ENCODE measurements at places on chromosomes 6 and 20.
A peak's percentile ranks its signal among the peaks of the same experiment; 100 is the strongest.

DNA sequence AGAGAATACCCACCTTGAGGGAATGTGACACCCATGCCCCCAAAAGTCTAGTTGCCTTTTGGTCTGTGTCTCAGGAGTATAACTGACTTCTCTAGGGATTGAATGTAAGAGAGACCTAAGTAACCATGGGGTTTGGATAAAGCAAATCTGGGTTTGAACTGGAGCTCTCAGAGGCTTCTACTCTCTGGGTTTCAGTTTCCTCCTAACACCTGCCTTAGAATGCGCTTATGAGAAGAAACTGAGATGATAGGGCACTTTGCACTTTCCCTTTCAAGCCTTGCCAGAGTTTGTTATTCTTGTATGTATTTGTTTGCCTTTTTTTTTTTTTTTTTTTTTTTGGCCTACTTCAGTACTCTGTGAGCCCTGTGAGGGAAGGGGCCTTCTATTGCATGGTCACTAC lies 19.4 kb downstream of the SDHAF4 start:
- no peak for DNase-seq

- DNase-seq = peak; percentile 71
Observed at GRCh38 chr6:113065611-113066010, 718.5 kb downstream of the RFPL4B start.

DNA sequence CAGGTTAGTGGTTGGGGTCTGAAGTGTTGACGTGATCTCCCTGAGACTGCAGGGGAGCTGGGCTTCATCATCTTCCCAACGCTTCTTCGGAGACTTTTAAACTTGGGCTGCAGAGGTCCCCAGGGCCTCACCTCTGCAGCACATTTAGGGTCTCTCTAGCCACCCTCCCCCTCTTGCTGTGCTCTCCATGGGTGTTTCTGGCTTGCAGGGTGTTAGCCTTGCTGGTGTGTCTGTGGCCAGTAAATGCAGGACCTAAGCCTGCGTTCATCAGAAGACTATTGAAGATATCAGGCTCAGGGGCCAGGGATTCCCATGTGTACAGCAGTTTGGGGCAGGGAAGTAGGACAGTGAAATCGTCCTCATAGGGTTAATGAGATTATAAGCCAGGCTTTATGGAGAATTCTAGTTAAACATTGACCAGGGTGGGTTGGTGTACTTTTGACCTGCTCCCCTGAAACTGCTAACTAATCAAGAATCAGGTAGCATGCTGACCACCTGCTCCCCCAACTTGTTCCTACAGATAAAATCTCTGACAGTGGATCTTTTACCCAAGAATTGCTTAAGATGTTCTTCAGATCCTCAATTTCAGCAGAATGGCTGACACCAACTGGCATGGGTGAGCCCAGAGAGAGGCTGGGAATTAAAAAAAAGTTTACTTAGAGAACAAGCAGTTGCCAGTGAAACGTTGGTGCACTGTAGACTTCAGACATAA lies 3.8 kb upstream of the DDO start:
- DNase-seq = no peak

GRCh38 chr6:5997420-5997987 lies 9.2 kb downstream of the NRN1 start:
- no peak for DNase-seq
